Cardiac muscle cell (in vitro differentiated cells and primary cell): ENCODE measurements at places on chromosomes 2 and 18. TPM values are rescaled to one million over a fixed set of nuclear protein-coding genes. Genes with fewer than 3 reads are reported as not detected.

GRCh38 chr2:201888426-201888800, 82.1 kb downstream of the CDK15 start:
- peak overlapping the region; percentile 12 for H3K4me3 ChIP-seq
- H3K27me3 ChIP-seq, result peaks cover 80% of the 10 kb centered on the region

GRCh38 chr18:74994502-74995418, 214.2 kb downstream of the PTGR3 start:
- peaks cover 10% of the 10 kb centered on the region for H3K4me1 ChIP-seq
- H3K36me3 ChIP-seq, result no peaks in the 10 kb centered on the region
- H3K4me3 ChIP-seq, result no peak overlapping the region
- H3K27me3 ChIP-seq, result no peaks in the 10 kb centered on the region

DNA sequence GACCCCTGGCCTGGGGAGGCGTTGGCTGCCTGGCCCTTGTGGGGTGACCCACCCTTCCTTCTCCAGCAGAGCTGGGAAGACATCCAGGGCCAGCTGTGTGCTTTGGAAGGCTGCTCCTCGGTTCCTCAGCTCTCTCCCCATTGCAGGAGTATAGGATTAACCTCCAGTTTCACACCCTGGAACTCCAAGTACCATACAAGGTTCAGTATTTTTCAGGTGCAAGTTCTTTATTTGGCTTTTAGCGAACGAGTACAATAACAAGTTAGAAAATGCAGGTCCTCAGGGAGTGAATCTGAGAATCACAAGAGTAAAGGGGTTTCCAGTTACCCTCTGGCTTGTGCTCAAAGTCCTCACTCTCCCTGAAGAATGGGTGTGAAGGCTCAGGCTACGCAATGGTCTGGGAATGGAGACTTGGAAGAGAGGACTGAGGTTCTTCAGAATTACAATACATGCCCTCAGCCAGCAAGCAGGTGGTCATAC, 101.2 kb downstream of the APOB start:
- no peaks in the 10 kb centered on the region for H3K27me3 ChIP-seq
- no peak for DNase-seq
- no peak overlapping the region for H3K4me3 ChIP-seq
- H3K36me3 ChIP-seq, result no peaks in the 10 kb centered on the region

DNA sequence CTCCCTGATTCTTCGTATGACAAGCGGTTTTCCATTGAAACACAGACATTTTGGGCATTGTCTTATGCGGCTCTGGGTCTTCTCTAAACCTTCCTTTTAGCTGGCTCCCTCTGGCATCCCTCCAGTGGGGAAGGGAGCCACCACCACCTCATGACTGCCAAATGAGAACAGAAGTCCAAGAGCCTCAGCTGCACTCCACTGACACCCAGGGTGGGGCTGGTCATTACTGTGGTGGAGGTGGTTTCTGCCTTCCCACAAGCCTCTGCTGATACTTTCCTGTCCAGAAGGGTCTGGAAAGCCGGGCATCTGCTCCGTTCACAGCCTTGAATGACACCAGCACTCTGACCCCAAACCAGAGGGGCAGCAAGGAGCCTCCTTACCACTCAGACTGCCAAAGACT, 213.5 kb downstream of the ZNF516 start:
- no peak overlapping the region for H3K4me3 ChIP-seq
- no peak overlapping the region for H3K27ac ChIP-seq
- no peaks in the 10 kb centered on the region for H3K36me3 ChIP-seq
- H3K27me3 ChIP-seq, result no peaks in the 10 kb centered on the region
- H3K4me1 ChIP-seq, result no peaks in the 10 kb centered on the region
- DNase-seq, result no peak

DNA sequence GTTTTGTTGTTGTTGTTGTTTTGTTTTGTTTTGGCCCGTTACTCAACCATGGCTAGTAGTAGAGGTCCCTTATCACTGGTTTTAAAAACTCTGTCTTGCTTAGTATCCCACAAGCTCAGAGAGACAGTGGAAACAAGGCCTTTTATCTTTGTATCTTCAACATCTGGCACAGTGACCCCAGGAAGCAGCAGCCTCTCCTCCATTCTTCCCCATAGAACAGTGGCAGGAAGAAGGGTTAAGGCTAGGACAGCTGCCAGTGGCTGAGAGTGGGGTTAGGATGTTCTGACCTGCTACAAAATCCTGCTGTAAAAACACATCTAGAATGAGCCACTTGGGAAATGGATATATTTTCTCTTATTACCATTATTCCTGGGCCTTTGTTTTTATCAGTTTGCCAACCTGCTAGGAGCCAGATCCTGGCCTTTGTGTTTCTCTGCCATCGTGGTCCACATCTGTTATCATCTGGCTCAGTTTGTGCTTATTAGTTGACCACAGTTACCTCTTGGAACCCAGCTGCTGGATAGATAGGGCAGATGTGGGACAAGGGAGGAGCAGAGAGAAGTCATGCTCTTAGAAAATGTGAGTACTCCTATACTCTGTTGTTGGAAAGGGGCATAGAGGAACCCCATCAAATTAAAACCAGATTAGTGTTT, 246.8 kb downstream of the AGPS start:
- no peak overlapping the region for H3K4me3 ChIP-seq
- DNase-seq, result no peak
- H3K27ac ChIP-seq, result no peak overlapping the region

GRCh38 chr2:84891355-84892010, 10.6 kb upstream of the TRABD2A start:
- no peaks in the 10 kb centered on the region for H3K4me1 ChIP-seq
- DNase-seq, result no peak
- no peaks in the 10 kb centered on the region for H3K36me3 ChIP-seq
- no peak overlapping the region for H3K4me3 ChIP-seq

The TRMT61B gene
- 6.3 and 9.3 TPM in 2 replicates for total RNA-seq

The PKP4 gene
- total RNA-seq, result 43.8 and 73.1 TPM in 2 replicates
